ENCODE measurements at places on chromosomes 12 and 14. TPM values are rescaled to one million over a fixed set of nuclear protein-coding genes. Genes with fewer than 3 reads are reported as not detected.

DNA sequence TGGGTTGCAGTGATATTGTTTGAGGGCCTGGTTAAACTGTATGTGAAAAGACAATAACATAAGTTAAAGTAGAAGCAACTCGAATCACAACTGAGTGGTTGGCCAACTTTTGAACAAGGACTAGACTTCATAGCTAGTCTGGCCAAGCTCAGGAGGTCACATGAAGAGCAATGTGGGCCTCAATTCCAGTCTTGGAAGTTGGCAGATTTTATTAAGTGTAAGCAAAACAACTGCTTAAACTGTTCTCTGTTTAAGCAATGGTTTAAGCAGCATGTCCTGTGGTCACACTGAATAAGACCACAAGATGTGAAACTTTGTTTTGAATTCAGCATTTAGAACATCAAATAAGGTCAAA, 100.4 kb downstream of the TMTC3 start:
- H3K27ac ChIP-seq: peak overlapping the region; percentile 1
- DNase-seq: no peak
- H3K27me3 ChIP-seq: no peaks in the 10 kb centered on the region
- H3K4me3 ChIP-seq: no peak overlapping the region
- peaks cover 8% of the 10 kb centered on the region for H3K4me1 ChIP-seq
- H3K36me3 ChIP-seq: no peaks in the 10 kb centered on the region

DNA sequence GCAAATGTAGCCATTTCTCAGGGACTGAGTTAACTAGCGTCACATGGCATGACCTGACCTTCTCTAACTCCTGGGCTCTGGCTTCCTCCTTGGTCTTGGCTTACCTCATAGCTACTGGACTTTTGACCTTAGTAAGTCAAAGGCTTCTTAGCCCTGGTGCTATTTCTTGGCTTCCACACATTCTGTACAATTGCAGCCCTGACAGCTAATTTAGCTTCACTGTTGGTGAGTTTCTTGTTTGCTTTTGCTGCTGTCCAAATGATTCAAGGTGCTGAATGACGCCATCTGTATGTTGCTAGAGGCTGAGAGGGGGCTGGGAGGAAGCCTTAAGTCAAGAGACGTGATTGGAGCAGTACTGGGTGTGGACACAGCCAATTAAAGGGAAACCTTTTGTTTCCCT, 202.7 kb downstream of the PRKD1 start:
- no peak overlapping the region for H3K4me3 ChIP-seq
- H3K27ac ChIP-seq: no peak overlapping the region

GRCh38 chr14:72142328-72142727, 210.1 kb downstream of the RGS6 start:
- H3K4me1 ChIP-seq: no peaks in the 10 kb centered on the region
- H3K27ac ChIP-seq: no peak overlapping the region
- no peaks in the 10 kb centered on the region for H3K27me3 ChIP-seq
- no peaks in the 10 kb centered on the region for H3K36me3 ChIP-seq

DNA sequence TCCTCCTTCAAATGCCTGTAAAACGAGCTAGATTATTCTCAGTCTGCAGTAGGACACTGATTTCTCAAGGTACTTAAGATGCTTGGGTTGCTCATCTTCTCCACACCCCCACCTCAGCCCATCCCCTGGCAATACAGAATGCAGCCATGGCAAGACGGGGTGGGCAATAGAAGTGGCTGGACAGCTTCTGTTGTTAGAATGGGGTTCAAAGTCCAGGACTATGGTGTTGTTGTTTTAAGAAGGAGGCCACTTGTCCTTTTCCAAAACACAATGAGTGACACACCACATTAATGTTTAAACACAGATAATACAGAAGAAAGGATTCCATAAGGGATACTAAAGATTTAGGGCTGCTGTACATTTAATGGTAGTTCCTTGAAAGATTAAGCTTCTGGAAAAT, 188.9 kb upstream of the BCL2L14 start:
- no peaks in the 10 kb centered on the region for H3K27me3 ChIP-seq
- H3K36me3 ChIP-seq: peaks cover 24% of the 10 kb centered on the region
- DNase-seq: no peak

- peak; percentile 20 for DNase-seq
- H3K36me3 ChIP-seq: no peaks in the 10 kb centered on the region
- H3K27ac ChIP-seq: no peak overlapping the region
- peaks cover 4% of the 10 kb centered on the region for H3K4me1 ChIP-seq
Observed at GRCh38 chr14:71339650-71340415, 432.6 kb downstream of the PCNX1 start.

DNA sequence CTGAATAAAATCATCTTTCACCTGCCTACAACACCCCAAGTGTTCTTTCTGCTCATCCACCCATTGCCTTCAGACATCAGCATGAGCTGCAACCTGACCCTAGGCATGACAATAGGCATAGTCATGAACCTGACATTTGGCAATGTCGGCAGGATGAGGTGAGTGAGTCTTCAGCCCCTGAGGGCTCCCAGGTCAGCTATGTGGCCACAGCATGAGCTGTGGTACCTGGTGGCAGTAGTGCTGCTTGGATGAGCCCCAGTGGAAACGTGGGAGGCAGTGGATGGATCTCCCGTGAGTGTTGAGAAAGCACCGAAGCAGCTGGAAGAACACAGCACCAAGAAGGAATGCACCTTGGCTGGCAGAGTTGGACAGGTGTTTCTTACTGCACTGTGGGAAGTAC, 334.8 kb upstream of the FAR2 start:
- H3K27ac ChIP-seq: no peak overlapping the region
- H3K27me3 ChIP-seq: no peaks in the 10 kb centered on the region
- no peak overlapping the region for H3K4me3 ChIP-seq
- no peak for DNase-seq

DNA sequence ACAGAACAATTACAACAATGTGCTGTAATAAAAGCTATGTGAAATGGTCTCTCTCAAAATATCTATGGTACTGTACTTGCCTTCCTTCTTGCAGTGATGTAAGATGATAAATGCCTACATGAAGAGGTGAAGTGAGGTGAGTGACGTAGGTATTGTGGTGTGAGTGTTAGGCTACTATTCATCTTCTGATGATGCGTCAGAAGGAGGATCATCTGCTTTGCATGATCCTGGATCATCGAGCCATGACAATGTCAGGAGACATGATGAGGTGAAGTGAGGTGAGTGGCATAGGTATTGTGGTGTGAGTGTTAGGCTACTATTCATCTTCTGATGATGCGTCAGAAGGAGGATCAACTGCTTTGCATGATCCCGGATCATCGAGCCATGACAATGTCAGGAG, 105.8 kb downstream of the KCNC2 start:
- no peak for DNase-seq
- no peaks in the 10 kb centered on the region for H3K4me1 ChIP-seq
- no peaks in the 10 kb centered on the region for H3K36me3 ChIP-seq
- no peak overlapping the region for H3K4me3 ChIP-seq
- no peaks in the 10 kb centered on the region for H3K27me3 ChIP-seq
- no peak overlapping the region for H3K27ac ChIP-seq

DNA sequence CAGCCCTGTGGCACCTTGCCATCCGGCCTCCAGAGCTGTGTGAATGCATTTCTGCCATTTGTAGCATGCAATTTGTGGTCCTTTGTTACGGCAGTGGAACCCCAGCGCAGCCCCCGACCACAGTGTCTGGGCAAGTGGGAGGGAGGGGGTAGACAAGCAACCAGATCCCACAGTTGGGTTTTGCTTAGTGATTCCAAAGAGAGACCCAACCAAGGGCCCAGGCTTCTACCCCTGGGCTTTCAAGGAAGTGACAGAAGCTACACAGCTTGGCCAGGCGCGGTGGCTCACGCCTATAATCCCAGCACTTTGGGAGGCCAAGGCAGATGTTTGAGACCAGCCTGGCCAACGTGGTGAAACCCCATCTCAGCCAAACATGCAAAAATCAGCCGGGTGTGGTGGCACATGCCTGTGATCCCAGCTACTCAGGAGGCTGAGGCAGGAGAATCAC, 17.8 kb downstream of the ZBTB42 start:
- H3K4me1 ChIP-seq: peaks cover 44% of the 10 kb centered on the region
- no peak overlapping the region for H3K4me3 ChIP-seq
- peak; percentile 20 for DNase-seq
- no peaks in the 10 kb centered on the region for H3K36me3 ChIP-seq
- no peaks in the 10 kb centered on the region for H3K27me3 ChIP-seq

- no peaks in the 10 kb centered on the region for H3K36me3 ChIP-seq
- no peaks in the 10 kb centered on the region for H3K27me3 ChIP-seq
- H3K27ac ChIP-seq: no peak overlapping the region
- H3K4me1 ChIP-seq: no peaks in the 10 kb centered on the region
Observed at GRCh38 chr12:119440803-119441360, 106.4 kb downstream of the CCDC60 start.

DNA sequence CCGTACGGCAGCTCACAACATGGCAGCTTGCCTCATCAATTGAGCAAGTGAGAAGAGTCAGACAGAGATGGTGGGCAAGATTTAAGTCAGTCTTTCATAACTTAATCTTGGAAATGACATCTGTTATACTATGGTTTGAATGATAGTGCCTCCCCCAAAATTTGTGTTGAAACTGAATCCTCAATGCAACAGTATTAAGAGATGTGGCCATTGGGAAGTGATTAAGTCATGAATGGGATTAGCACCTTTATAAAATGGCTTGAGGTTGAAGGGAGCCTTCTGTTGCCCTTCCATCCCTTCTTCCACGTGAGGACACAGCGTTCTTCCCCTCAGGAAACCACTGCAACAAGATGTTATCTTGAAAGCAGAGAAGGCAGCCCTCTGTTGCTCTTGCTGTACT, 124.2 kb downstream of the C12orf75 start:
- no peak overlapping the region for H3K27ac ChIP-seq
- H3K4me3 ChIP-seq: no peak overlapping the region
- no peaks in the 10 kb centered on the region for H3K36me3 ChIP-seq
- no peak for DNase-seq
- no peaks in the 10 kb centered on the region for H3K27me3 ChIP-seq

GRCh38 chr12:15846887-15847286, 35.3 kb upstream of the STRAP start:
- DNase-seq: peak; percentile 81
- no peaks in the 10 kb centered on the region for H3K4me1 ChIP-seq
- no peaks in the 10 kb centered on the region for H3K36me3 ChIP-seq
- H3K27me3 ChIP-seq: no peaks in the 10 kb centered on the region

DNA sequence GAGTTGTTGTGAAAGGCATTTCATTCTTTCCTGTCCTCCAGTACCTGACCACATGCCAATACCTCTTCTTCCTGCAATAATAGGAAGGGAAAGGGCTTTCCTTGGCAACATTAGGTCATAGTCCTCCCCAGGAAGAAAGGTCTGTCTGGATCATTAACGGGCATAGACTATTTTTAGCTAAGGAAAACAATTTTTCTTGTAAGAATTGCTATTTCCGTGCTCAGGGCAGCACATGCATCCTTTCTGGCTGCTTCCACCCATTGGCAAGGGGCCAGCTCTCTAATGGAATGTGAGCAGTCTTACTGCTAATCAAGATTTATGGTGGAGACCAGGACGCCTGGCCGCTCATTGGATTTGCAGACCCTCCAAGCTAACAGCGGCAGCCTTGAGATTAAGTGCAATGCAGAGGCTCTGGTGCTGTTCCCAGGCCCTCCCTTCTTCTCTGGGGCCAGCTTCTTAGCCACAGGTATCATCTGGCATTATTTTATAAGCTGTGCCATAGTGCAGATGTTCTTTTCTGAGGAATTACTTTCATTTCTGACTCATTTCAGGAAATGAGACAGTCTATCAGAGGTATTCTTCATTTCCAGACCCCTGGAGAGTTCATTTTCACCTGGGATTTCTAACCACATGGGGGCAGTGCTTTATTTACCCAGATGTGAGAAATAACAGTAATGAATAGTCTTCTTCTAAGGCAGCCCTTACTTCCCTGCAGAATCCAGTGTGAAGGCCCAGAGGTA, 52.9 kb downstream of the ANO6 start:
- peaks cover 11% of the 10 kb centered on the region for H3K4me1 ChIP-seq
- H3K27me3 ChIP-seq: no peaks in the 10 kb centered on the region
- H3K27ac ChIP-seq: peak overlapping the region; percentile 66
- no peak overlapping the region for H3K4me3 ChIP-seq
- H3K36me3 ChIP-seq: no peaks in the 10 kb centered on the region
- peak; percentile 76 for DNase-seq

DNA sequence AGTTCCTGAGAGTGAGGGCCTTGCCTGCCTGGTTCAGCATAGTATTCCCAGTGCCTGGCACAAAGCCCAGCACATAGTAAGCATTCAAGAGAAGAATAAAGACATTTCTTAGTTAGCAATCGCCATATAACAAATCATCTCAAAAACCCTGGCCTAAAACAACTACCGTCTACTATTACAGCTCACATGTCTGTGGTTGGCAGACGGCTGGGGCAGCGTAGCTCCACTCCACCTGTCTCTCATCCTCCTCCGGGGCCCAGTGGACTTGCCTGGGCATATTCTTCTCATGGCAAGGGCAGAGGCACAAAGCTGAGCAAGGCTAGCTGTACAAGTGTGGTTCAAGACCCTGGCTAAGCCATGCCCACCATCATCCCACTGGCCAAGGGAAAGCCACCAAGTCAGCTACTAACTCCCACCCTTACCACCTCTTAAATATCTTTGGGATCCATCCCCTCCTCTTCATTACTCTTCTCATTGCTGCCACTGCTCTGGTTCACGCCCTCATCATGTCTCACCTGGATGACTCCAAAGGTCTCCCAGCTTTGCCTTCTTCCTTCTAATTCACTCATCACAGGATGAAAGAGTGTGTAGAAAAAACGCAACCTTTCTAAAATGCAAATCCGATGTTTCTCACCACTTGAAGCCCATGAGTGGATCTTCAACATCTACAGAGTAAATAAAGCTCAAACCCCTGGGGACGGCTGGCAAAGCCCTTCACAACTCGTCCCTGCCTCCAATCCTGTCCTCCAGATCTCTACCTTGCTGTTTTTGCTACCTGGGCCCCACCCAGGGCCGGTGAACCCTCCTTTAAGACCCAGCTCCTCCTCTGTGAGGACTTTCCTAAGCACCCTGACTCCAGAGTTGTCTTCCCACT, 10.4 kb downstream of the TMEM229B start:
- H3K4me1 ChIP-seq: no peaks in the 10 kb centered on the region
- H3K27ac ChIP-seq: no peak overlapping the region
- DNase-seq: no peak
- H3K27me3 ChIP-seq: no peaks in the 10 kb centered on the region
- H3K36me3 ChIP-seq: no peaks in the 10 kb centered on the region

GRCh38 chr12:65318186-65318685, 39.8 kb downstream of the MSRB3 start:
- H3K27ac ChIP-seq: no peak overlapping the region
- no peaks in the 10 kb centered on the region for H3K36me3 ChIP-seq
- peaks cover 27% of the 10 kb centered on the region for H3K4me1 ChIP-seq
- no peak for DNase-seq

- DNase-seq: no peak
- H3K4me3 ChIP-seq: no peak overlapping the region
- no peaks in the 10 kb centered on the region for H3K4me1 ChIP-seq
- no peaks in the 10 kb centered on the region for H3K36me3 ChIP-seq
- H3K27me3 ChIP-seq: no peaks in the 10 kb centered on the region
- H3K27ac ChIP-seq: no peak overlapping the region
Observed at GRCh38 chr12:33967760-33968159, 54.5 kb upstream of the ALG10 start.

Gene CPM
- 5.7 TPM for polyA plus RNA-seq

Gene FZD10
- polyA plus RNA-seq: 0.31 TPM

Gene TAS2R14
- polyA plus RNA-seq: 0.31 TPM

Gene CTSG
- polyA plus RNA-seq: 0.28 TPM

Gene SLC39A2
- polyA plus RNA-seq: 3.8 TPM

Gene SLC2A13
- 0.93 TPM for polyA plus RNA-seq

Gene KCNH5
- under 0.01 TPM for polyA plus RNA-seq

Gene RNU4-1
- not detected for polyA plus RNA-seq

Gene HPD
- 3.1 TPM for polyA plus RNA-seq

Gene BDKRB1
- 7.1 TPM for polyA plus RNA-seq

Gene SLC10A1
- not detected for polyA plus RNA-seq

Measured in stomach (tissue), 19 donors.